ENCODE measurements at places on chromosomes 6 and 20.

DNA sequence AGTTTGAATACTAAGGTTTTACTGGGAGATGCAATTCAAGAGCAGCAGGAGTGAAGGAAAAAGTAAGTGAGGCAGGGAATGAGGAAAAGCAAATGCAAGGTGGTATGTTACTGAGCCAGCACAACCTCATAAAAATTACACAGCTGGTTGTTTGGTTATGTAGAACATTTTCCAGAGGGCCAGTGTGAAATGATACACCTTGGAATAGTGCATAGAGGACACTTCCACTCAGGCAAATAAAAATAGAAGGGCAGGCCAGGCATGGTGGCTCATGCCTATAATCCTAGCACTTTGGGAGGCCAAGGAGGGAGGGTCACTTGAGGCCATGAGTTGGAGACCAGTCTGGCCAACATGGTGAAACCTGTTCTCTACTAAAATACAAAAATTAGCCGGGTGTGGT lies 43.4 kb upstream of the POPDC3 start:
- DNase-seq = no peak
- H3K4me1 ChIP-seq = no peaks in the 10 kb centered on the region
- no peaks in the 10 kb centered on the region for H3K27me3 ChIP-seq
- no peak overlapping the region for H3K27ac ChIP-seq
- H3K4me3 ChIP-seq = no peak overlapping the region
- H3K36me3 ChIP-seq = no peaks in the 10 kb centered on the region

DNA sequence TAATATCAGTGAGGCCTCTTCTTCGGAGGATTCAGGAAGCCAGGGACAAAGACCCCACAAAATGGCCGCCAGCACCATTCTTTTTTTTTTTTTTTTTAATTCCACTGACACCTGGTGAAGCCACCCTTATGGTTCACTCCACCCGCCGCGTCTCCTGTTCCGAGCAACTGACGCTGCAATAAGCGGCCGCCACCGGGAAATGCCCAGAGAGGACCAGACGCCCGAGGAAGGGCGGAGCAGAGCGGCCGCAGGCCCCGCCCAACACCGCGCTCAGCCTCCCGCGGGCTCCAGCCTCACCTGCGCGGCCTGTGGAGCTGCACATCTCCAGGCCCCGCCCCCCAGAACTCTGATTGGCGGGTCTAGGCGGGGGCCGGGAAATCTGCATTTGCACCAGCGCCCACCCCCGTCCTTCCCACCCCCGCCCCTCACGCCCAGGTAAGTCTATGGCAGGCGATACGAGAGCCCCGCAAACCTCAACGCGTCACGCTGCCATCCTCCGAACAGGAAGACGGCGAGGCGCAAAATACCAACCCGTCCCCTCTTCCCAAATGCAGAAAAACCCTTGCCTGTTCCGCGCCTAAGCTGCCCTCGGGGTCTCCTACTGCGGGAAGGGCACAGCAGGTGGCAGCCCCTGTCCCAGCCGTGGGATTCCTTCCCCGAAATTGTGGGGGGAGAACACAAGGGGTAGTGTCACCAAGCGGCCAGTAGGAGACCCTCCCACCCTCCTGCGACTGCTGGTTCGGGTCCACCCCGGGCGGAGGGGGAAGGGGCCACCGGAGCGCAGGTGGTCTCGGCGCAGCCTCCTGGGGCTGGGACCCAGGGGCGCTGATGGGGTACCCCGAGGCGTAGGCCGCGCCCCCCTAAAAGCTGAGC lies 960 bp downstream of the ATP9A start:
- H3K4me1 ChIP-seq = peaks cover 10% of the 10 kb centered on the region
- no peak for DNase-seq
- no peaks in the 10 kb centered on the region for H3K36me3 ChIP-seq
- H3K27me3 ChIP-seq = peaks cover 20% of the 10 kb centered on the region
- peak overlapping the region; percentile 34 for H3K4me3 ChIP-seq

- no peaks in the 10 kb centered on the region for H3K36me3 ChIP-seq
- H3K4me3 ChIP-seq = no peak overlapping the region
- no peaks in the 10 kb centered on the region for H3K4me1 ChIP-seq
- H3K27ac ChIP-seq = no peak overlapping the region
Observed at GRCh38 chr6:90432041-90432775, 135.6 kb upstream of the BACH2 start.

DNA sequence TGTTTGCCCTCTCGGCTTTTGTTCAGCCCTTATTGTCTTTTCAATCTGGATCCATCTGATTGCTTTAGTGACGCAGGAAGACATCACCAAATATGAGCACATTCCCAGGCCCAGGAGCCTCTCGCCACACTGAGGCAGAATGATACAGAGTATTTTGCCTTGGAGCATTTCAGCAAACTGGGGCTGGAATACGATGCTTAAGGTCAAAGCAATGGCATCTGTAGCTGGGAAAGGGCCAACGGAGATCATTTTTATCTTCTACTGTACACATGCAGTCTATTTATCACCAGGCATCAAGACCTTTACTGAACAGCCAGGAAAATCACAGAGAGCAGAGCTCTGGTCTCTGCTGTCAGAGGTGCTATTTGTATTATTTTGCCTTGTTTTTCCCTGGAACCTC lies 655.3 kb downstream of the RNF144B start:
- DNase-seq = no peak
- no peaks in the 10 kb centered on the region for H3K36me3 ChIP-seq
- H3K27ac ChIP-seq = no peak overlapping the region
- no peaks in the 10 kb centered on the region for H3K4me1 ChIP-seq
- H3K4me3 ChIP-seq = no peak overlapping the region

GRCh38 chr6:135875446-135875845 lies 23.9 kb downstream of the PDE7B start:
- no peaks in the 10 kb centered on the region for H3K36me3 ChIP-seq
- H3K27ac ChIP-seq = no peak overlapping the region
- no peaks in the 10 kb centered on the region for H3K27me3 ChIP-seq
- H3K4me3 ChIP-seq = no peak overlapping the region

- no peak overlapping the region for H3K4me3 ChIP-seq
- no peak for DNase-seq
- no peaks in the 10 kb centered on the region for H3K36me3 ChIP-seq
Observed at GRCh38 chr6:142320366-142320765, 18.6 kb downstream of the ADGRG6 start.

DNA sequence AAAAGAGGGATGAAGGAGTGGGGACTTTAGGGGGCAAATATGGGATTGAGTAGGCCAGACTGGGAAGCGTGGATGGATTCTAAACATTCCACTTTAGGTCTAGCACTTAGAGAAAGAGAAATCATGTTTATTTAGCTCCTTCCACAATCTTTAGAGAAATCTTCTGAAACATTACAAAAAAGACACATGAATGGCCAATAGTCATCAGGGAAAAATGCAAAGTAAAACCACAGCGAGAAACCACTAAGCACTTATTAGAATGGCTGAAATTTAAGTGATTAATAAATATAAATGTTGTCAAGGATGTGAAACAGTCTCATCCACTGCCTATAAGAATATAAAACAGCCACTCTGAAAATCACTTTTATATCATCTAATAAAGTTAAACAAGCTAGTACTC lies 46.9 kb downstream of the HLA-A start:
- no peaks in the 10 kb centered on the region for H3K36me3 ChIP-seq
- no peaks in the 10 kb centered on the region for H3K4me1 ChIP-seq
- DNase-seq = no peak
- no peak overlapping the region for H3K27ac ChIP-seq
- H3K4me3 ChIP-seq = no peak overlapping the region

- no peaks in the 10 kb centered on the region for H3K36me3 ChIP-seq
- no peak overlapping the region for H3K27ac ChIP-seq
- H3K4me3 ChIP-seq = no peak overlapping the region
- DNase-seq = no peak
- H3K27me3 ChIP-seq = no peaks in the 10 kb centered on the region
- H3K4me1 ChIP-seq = peaks cover 14% of the 10 kb centered on the region
Observed at GRCh38 chr6:7587631-7588100, 2.3 kb upstream of the SNRNP48 start.

- no peak overlapping the region for H3K27ac ChIP-seq
- no peaks in the 10 kb centered on the region for H3K4me1 ChIP-seq
- no peak for DNase-seq
- peaks cover under 1% of the 10 kb centered on the region for H3K36me3 ChIP-seq
- H3K27me3 ChIP-seq = no peaks in the 10 kb centered on the region
Observed at GRCh38 chr6:26006086-26006939, 43.7 kb downstream of the TRIM38 start.

DNA sequence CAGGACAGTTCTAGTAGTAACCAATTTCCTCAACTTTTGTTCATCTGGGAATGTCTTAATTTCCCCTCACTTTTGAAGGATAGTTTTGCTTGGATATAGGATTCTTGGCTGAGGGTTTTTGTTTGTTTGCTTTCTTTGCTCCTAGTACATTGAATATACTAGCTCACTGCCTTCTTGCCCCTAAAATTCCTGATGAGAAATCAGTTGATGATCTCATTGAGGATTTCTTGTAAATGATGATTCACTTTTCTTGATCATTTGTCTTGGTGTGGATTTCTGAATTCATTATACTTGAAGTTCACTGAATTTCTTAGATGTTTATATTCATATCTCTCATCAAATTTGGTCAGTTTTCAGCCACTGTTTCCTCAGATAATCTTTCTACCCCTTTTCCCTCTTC lies 49.1 kb upstream of the PRDM1 start:
- no peak overlapping the region for H3K27ac ChIP-seq
- DNase-seq = no peak
- no peak overlapping the region for H3K4me3 ChIP-seq
- no peaks in the 10 kb centered on the region for H3K4me1 ChIP-seq

GRCh38 chr6:71466362-71466761 lies 177.8 kb downstream of the OGFRL1 start:
- DNase-seq = no peak
- H3K27me3 ChIP-seq = no peaks in the 10 kb centered on the region

DNA sequence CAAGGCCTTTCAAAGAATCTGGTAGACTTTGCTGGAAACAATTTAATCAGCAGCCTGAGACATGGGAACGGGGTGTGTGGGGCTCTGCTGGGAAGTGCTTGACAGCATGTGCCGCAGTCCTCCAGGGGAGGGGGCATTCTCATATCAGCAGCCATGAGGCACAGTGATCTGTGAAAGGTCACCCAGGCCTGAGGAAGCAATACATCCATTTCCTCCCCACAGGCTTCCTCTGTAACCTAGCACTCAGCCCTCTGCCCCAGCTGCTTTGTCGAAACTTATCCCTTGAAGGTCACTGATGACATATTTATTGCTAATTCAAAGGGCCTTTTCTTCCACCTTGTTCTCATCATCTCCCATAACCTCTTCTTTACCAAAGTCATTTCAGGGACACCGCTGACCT lies 103.3 kb downstream of the TNFAIP3 start:
- no peaks in the 10 kb centered on the region for H3K36me3 ChIP-seq
- no peaks in the 10 kb centered on the region for H3K27me3 ChIP-seq
- DNase-seq = no peak
- H3K4me3 ChIP-seq = no peak overlapping the region
- H3K27ac ChIP-seq = no peak overlapping the region

- no peak for DNase-seq
- no peak overlapping the region for H3K4me3 ChIP-seq
- H3K27ac ChIP-seq = no peak overlapping the region
Observed at GRCh38 chr6:39073471-39074355, 25.1 kb downstream of the GLP1R start.

GRCh38 chr6:152233547-152234320 lies 403.4 kb downstream of the SYNE1 start:
- H3K36me3 ChIP-seq = peaks cover 81% of the 10 kb centered on the region
- peaks cover 16% of the 10 kb centered on the region for H3K4me1 ChIP-seq
- H3K27me3 ChIP-seq = no peaks in the 10 kb centered on the region
- H3K27ac ChIP-seq = no peak overlapping the region
- no peak for DNase-seq

DNA sequence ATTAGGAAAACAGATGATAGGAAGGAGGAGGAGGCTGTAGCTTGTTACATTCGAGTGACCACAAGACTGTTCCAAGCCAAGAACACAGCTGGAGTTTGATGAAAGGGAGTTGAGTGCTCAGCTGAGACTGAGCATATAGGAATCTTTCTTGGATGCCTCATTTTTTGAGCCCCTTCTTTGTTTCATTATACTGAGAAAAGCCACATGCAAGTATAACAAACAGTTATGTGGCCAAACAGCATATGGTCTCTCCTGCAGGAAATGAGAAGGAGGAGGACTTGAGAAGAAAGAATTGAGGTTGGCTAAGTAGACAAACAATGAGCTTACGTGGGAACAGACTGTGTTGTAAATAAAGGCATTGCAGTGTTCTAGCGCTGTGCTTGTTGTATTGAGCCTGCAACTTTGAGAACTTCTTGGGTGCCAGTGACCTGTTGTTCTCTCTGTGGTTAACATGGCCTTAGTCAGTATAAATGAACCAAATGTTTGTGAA lies 78.3 kb downstream of the AKAP7 start:
- H3K4me1 ChIP-seq = peaks cover 15% of the 10 kb centered on the region
- H3K27me3 ChIP-seq = no peaks in the 10 kb centered on the region
- H3K36me3 ChIP-seq = peaks cover 4% of the 10 kb centered on the region

GRCh38 chr6:33105916-33106871 lies 30.4 kb downstream of the HLA-DPB1 start:
- no peaks in the 10 kb centered on the region for H3K4me1 ChIP-seq
- no peaks in the 10 kb centered on the region for H3K36me3 ChIP-seq
- no peaks in the 10 kb centered on the region for H3K27me3 ChIP-seq
- no peak overlapping the region for H3K4me3 ChIP-seq
- no peak overlapping the region for H3K27ac ChIP-seq

DNA sequence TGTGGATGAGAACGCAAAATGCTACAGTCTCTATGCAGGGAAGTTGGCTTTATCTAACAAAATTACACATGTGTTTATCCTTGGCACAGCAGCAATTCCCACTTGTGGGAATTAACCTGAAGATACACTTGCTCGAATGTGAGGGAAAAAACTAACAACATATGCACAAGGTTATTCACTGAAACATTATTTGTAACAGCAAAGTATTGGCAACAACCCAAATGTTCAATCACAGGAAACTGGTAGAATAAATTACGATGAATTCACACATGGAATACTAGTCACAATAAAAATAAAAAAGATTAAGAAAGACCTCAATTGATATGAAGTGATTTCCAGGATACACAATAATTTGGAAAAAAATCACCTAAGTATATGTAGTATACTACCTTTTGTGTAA lies 68.1 kb upstream of the OGFRL1 start:
- no peaks in the 10 kb centered on the region for H3K36me3 ChIP-seq
- DNase-seq = no peak
- H3K27me3 ChIP-seq = no peaks in the 10 kb centered on the region
- no peak overlapping the region for H3K27ac ChIP-seq
- H3K4me3 ChIP-seq = no peak overlapping the region

DNA sequence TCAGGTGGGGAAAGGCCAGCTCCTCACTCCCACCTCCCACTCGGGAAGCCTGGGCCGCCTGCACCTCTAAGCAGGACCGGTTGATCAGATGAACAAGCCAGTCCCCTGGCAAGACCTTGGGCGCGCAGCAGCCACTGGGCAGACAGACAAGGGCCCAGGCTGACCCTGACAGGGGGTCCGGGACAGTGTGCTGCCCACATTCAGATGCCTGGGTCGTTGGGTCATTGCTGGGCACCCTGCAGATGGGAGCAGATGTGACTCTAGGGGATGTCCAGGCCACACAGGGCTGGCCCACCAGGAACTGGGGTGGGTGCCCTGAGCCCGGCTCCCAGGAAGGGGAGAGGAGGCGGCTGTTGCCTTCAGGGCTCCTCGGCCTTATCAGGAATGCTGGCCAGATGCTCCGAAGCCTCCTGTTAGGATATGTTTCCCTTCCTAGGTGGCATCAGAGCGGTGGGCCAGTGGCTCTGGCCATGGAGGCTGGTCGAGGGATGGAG lies 17.3 kb upstream of the FRMD1 start:
- peaks cover 6% of the 10 kb centered on the region for H3K27me3 ChIP-seq
- no peaks in the 10 kb centered on the region for H3K4me1 ChIP-seq
- no peak overlapping the region for H3K4me3 ChIP-seq
- H3K36me3 ChIP-seq = no peaks in the 10 kb centered on the region
- no peak overlapping the region for H3K27ac ChIP-seq
- no peak for DNase-seq

Data from CD4-positive, alpha-beta T cell (primary cell).